ENCODE measurements at places on chromosomes 16 and 17.

DNA sequence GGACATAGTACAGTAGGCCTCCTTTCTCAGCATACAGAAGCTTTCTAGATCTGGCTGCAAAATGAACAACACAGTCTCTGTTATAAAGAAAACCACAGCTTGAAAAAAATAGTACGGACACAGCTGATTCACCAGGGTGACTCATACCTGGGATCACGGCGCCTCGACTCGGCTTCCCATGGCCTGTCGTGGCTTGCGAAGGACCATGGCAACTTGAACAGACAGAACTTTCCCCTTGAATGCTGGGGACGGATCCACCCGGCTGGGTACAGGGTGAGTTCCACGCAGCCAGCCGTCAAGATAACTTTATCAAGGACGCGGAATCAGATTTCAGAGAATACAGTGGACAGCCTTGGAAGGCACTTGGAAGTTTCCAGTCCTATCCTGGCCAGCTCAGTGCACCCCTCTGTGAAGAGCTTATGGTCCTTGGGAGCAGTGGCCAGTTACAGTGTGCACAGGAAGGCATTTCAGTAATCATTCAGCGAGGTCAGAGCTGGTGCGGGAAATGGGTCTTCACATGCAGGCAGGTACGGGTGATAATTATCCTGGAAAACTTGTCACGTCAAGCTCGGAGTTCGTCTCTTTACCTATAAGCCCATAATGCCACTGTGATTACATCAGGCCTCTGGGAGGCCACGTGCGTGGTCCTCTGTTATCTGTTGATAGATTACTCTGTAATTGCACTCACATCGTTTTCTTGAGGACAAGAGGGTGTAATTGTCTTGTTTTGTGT, 57.9 kb upstream of the MAF start:
- peak; percentile 83 for ATAC-seq

- ATAC-seq = no peak
These were observed 52.5 kb upstream of the CLEC3A start for GRCh38 chr16:77969861-77970260.

- ATAC-seq = peak; percentile 19
These were observed 11.5 kb downstream of the HAS3 start for GRCh38 chr16:69116906-69117305.

- no peak for ATAC-seq
These were observed 39.6 kb downstream of the C16orf82 start for GRCh38 chr16:27106305-27106704.

DNA sequence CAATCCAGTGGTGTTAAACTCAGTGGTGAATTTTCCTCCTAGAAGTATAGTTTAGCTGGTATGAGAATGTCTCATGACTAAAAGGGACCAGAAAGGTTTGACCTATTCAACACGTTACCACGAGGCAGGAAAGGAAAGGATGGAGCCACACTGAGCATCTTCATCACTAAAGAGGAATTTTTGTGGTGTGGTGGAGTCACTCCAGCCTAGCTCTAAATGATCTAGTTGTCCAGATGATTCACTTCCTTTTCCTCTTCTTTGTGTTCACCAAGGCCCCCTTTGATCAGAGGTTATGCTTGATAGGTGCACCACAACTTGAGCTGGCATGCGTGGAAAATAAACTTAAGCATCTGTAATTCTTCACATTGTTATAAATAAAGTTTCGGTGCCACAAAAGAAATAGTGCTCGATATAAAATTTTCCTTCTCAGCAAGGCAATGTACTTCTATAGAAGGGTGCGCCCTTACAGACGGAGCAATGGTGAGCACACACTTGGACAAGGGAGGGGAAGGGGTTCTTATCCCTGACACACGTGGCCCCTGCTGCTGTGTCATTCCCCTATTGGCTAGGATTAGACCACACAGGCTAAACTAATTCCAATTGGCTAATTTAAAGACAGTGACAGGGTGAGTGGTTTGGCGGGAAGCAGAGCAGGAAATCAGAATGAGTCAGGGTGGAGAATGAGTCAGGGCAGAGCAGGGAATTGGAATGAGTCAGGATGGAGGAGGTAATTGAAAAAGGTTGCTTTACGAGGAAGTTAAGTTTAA, 254.6 kb downstream of the HS3ST3A1 start:
- peak; percentile 89 for ATAC-seq

GRCh38 chr16:69927056-69927757, 23.9 kb upstream of the CLEC18A start:
- ATAC-seq = no peak

GRCh38 chr17:66337866-66338485, 35.6 kb downstream of the PRKCA start:
- no peak for ATAC-seq

DNA sequence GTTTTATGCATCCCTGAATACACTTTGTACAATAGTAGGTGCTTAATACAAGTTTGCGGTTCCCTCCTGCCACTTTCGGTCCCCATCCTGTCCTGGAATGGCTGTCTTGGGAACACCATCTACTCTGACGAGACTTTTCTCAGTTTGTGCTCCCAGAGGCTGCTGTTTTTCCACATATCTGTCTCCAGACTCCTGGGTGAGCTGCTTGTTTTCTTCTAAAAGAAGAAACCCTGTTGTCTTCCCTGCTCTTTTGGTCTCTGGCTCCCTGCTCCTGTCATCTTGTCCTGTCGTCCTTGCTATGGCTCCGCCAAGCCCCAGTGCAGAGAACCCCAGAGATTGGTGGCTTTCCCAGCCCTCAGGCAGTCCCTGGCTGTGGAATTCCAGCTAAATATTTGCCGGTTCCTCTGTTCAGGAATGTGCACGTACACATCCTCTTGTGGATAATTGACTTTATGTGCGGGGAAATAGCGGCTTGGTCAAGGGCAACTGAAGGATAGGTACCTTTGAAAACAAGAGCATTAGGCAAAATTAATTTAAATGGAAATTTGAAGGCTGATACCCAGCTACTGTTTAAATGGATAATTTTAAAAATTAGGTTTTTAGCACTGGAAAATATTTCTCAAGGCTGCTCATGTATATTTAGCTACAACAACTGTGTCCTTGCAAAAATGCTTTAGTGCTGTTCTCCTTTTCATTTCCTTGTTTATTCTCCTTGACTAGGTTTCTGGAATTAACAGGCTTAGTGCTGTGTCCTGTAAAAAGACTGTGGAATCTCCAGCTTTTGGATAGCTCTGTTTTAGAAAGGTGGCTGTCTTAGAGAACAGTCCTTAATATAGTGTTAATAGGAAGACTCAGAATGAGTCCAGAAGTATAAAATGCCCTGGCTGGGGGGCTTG, 50.2 kb upstream of the SLC12A3 start:
- no peak for ATAC-seq

DNA sequence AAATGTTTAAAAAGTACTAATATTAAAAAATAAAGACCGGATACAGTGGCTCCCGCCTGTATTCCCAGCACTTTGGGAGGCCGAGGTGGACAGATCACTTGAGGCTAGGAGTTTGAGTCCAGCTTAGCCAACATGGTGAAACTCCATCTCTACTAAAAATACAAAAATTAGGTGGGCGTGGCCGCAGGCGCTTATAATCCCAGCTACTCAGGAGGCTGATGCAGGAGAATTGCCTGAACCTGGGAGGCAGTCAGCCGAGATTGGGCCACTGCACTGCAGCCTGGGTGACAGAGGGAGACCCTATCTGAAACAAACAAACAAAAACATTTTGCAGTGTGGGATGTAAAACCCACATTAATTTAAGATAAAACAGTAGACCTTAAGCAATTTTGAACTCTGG, 11.8 kb downstream of the CDC27 start:
- ATAC-seq = no peak

DNA sequence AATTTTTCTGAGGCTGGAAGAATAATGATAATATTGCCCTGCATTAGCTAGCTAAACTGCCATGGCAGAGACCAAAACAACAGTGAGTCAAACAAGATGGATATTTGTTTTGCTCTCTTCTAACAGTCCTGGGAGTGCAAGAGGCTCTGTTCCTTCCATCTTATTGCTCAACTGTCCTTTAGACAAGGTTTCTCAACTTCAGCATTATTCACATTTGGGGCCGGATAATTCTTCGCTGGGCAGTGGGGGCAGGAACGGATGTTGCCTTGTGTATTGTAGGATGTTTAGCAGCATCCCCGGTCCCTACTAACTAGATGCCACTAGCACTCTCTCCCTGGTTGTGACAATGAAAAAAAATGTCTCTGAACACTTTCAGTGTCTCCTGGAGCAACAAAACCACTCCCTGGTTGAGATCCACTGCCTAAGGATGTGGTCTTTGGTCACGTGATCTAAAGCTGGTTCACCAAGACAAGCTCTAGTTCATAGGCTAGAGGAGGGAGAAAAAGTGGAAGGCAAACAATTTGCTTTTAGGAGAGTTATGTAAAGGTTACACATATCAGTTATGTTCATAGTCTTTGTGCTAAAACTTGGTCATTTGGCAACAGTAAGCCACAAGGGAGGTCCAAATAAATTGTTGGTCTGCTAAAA, 144.4 kb downstream of the PCTP start:
- no peak for ATAC-seq

GRCh38 chr17:30477083-30477773, at the start of gene GOSR1:
Gene GOSR1, plus strand, starts transcription at chr17:30477408. Its CDS starts 26 bp downstream, at chr17:30477434.
- peak; percentile 98 for ATAC-seq

DNA sequence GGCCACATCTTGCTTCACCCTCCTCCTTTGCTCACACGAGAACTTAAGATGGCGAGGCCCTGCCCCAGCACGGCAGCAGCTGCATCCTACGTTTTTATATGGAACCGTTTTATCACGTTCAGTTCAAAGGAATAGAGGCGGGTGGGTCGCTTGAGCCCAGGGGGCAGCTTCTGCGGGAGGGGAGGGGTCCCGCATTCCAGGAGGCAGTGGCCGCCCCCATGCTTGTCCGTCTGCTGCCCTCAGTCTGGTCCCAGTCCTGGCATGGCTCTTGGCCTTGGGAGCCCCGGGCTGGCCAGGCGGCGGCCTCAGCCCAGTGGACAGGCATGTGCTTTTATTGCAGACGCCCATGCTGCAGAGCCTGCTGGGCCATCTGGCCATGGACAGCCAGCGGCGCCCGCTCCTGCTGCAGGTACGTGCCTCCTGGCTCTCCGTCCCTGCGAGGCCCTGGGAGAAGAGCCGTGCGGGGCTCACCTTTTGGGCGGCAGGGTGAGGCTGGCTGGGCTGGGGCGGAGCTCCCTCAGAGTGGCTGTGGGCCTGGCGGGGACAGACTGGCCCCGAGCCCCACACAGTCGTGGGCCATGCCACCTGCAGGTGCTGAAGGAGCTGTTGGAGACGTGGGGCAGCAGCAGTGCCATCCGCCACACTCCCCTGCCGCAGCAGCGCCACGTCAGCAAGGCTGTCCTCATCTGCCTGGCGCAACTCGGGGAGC, 6.8 kb downstream of the TELO2 start:
- ATAC-seq = no peak

DNA sequence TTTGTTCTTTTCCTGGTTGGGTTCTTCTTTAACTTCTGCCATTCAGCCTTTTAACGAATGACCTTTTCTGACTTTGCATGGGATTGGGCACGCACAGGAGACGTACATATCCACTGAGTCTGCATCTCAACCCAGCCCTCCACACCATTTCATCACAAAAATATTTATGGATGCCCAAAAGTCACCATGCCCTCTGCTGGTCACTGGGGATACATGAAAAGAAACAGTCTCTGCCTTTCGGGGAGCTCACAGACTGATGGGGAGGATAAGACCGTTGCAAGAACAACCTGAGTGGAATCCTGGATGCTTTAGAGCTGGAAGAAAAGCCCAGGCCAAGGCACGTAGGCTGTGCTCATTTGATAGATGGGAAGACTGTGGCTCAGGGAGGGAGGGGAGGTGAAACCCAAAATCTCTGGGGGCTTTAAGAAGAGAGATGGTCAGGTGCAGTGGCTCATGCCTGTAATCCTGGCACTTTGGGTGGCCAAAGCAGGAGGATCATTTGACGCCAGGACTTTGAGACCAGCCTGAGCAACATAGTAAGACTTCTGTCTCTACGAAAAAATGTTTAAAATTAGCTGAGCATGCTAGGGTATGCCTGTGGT, 7.9 kb upstream of the MT2A start:
- peak; percentile 63 for ATAC-seq

GRCh38 chr17:51546114-51546513, 285.8 kb downstream of the UTP18 start:
- no peak for ATAC-seq

Data from esophagus mucosa (tissue), 1 donor.